CD4-positive, alpha-beta T cell treated with Interferon alpha-2 for 1 hour (primary cell): ENCODE measurements at places on chromosomes 16 and 17.

DNA sequence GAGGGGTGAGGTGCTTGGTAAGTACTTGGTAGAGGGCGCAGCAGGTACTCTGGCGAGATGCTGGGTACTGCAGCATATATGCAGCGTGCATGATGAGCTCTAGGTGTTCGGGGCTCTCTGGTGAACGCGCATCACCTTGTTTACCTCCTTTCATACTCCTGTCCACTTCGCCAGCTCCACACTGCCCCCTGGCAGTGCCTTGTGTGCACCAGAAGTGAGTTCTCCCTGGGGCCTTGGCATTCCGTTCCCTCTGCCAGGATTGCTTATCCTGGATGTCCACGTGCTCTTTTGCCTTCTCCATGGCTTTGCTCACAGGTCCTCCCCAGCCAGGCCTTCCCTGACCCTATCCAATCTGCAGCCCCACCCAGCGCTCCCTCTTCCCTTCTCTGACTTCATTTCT lies 154.2 kb downstream of the MRM1 start:
- DNase-seq, result peak; percentile 5

GRCh38 chr16:53053967-53054669 lies 673 bp upstream of the CHD9 start:
- no peak for DNase-seq

GRCh38 chr16:46482895-46483294 lies 138.3 kb downstream of the SHCBP1 start:
- no peak for DNase-seq

DNA sequence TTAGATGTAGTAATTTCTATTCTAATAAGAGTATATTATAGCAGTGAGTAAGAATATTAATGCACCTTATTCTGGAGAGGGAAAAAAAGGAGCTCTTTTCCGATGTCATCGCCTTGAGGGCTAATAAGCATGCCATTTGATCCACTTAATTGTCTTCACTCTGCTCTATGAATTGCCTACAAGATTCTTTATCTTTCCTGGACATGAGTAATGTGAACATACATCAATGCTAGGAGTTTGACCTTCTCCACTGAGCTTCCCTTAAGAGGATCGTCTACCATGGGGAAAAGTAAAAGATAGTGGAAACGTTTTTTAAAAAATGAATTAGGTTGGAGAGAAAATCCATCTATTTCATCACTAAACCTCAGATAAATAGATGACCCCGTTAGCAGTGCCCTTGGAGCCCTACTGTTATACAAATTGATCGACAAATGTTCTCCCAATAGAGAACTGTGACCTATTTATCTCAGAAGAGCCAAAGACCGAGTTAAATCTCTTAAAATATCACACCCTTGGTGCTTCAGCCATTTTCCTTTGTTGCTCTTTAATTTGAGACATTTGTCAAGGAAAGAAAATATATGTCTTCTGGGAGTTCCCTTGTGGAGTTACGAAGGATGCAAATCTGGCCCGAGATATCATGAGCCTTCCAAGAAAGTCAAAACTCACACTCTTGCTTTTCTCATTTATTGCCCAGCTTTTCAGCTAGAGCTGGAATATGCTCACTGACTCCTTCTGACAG lies 898.5 kb downstream of the KCNJ2 start:
- no peak for DNase-seq

DNA sequence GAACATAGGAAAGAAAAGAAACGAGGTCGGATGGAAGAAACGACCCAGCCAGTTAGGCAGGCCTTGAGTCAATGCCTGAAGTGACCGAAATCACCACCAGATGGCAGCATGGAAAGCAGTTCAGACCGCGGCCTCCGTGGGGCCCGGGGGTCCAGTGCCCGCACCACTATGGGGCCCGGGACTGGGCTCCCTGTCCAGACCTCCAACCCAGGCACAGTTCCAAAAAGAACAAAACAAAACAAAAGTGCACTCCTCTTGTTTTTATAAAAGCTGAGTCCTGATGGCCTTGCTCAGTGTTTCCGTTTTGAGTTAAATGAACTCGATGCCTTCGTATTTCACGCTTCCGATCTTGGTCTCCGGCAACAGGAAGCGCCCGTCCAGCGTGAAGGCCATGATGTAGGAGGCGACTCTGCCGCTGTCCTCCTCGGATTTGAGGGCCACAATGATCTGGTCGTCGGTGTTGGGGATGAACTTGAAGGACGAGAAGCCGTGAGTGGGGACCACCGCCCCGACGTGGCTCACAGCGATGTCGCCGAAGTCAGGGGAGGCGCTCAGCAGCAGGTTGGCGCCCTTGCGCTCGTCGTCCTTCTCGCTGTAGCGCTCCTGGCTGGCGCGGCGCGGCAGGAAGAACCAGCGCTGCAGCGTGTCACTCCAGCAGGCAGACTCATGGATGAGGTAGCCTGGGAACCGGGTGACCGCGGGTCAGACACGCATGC lies 13.7 kb upstream of the LGALS3BP start:
- DNase-seq, result peak; percentile 48

DNA sequence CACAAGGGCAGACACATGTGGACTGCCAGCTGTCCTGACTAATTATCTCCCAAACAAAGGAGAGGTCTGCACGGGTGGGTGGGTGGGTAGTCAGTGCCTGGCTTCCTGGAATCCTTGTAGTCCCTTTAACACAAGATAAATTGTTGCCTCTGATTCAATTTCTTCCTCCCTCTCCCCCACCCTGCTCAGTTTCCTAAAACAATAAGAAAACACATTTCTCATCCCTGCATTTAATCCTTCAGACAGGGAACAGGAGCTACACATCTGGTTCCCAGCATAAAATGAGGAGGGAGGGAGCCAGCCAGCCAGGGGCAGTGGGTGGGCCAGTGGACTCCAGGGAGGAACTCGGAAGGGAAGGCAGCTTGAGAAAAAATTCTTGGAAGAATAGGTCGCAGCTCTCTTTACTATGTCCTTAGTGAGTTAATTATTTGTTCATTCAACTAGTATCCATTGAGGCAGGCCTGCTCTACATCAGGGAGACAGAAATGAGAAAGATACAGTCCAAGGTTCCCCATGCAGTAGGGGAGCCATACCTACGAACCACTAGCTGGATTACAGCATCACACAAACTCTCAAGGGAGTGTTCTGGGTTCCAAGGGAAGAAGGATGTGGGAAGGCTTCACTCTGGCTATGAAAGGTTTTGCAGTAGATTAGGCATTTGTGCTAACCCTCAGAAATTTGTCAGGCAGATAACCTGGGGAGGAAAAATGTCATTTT lies 58.3 kb downstream of the CCT6B start:
- no peak for DNase-seq

DNA sequence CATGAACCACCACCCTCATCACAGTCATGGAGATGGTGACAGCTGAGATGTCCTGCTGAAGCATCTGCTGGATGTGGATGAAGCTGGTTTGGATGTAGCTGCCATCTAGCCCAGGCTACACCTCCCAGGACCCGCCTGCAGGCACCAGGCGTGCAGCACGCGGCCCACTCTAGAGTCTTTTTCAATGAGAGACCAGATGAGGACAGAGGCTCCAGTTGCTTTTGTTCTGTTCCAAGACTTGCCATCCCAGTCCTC lies 102.1 kb downstream of the ZNF778 start:
- DNase-seq, result no peak

DNA sequence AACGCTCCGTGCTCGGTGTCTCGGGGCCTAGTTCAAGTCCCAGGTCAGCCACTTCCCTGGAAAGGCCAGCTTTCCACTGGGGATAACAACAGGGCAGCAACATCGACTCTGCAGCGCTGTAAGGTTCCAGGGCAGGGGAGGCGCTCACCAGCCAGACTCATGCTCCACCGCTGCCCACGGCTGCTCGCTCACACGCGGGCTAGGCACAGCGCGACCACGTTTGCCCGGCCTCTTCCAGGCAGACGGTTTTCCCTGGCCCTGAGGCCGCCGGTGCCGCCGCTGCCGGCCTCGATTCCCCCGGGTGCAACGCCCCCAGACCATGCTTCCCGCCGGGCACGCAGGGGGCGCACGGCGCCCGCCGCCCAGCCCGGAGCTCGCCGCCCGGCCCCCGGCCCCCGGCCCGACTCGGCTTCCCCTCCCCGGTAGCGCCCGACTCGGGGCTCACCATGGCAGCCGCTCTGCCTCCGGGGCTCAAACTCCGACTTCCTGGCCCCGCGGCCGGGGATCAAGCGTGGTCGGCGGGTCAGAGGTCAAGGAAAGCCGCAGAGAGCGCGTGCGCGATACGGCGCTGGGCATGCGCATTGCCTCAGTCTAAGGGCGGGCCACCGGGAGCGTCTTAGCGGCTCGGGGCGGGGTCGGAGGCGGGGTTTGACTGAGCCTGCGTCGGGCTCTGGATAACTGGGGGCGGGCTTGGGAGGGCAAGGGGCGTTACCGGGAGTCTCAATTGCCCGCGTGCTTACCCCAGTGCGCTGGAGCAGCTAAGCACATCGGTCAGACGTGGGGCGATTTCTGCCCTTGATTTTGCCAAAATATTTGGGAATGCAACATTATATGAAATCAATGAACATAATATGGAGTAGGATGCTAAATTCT lies at the start of gene PAM16:
Gene PAM16 (minus strand): TSS at position 535 of the 873 bp plus-strand sequence. CDS start 87 bp downstream, at position 448.
- peak; percentile 98 for DNase-seq

DNA sequence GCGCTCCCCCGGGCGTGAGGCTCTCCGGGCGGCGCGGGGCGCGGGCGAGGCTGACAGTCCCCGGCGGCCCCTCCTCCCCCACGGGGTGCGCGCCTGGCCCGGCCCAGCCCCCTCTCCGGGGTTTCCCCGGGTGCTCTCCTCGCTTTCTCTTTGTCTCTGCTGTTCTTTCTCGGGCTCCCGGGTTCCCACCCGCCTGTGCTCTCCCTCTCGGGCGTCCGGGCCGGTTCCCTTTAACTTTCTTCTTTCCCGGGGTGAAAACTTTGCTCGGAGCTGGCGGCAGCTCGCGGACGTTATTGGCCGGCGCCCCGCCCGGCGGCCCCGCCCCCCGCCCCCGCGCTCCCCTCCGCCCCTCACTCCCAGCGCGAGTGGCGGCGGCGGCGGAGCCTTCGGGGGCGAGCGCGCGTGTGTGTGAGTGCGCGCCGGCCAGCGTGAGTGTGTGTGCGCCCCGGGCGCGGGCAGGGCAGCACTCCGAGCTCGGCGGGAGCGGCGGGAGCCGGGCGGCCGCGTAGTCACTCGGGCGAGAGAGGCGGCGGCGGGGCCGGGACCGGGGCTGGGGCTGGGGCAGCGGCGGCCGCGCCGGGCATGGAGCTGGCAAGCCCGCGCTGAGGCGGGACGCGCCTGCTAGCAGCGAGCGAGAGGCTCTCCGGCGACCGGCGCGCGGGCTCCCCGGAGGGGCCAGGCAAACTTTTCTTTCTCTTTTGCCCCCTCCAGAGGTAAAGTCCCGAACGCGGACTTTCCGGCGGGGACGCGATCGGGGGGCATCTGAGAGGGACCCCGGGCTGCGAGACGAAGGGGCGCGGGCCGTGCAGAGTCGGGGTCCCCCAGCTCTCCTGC lies at the start of gene NTN1:
Gene NTN1 (plus strand): TSS at position 353 of the 834 bp plus-strand sequence. CDS start 864 bp downstream, outside the sequence.
- peak; percentile 54 for DNase-seq

DNA sequence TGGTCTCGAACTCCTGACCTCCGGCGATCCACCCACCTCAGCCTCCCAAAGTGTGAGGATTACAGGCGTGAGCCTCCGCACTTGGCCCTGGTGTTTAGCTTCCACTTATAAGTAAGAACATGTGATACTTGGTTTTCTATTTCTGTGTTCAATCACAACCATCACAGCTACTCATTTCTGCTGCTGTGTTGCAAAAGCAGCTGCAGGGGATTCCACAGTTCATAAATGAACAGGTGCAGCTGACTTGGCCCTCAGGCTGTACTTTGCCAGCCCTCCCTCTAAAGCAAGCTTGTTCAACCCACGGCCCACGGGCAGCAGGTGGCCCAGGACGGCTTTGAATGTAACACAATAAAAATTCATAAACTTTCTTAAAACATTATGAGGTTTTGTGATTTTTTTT lies 79.2 kb downstream of the SLC39A11 start:
- DNase-seq, result no peak

- DNase-seq, result no peak
Measured at GRCh38 chr17:59627770-59628171, 8.1 kb downstream of the CLTC start.

- DNase-seq, result no peak
Measured at GRCh38 chr17:1985686-1986085, 39.4 kb downstream of the RTN4RL1 start.

- peak; percentile 60 for DNase-seq
Measured at GRCh38 chr17:82267575-82268379, 5.7 kb downstream of the CSNK1D start.

GRCh38 chr17:19670908-19671307 lies 22.4 kb downstream of the ALDH3A2 start:
- no peak for DNase-seq

GRCh38 chr16:11225677-11226549 lies 30.1 kb downstream of the SOCS1 start:
- no peak for DNase-seq

DNA sequence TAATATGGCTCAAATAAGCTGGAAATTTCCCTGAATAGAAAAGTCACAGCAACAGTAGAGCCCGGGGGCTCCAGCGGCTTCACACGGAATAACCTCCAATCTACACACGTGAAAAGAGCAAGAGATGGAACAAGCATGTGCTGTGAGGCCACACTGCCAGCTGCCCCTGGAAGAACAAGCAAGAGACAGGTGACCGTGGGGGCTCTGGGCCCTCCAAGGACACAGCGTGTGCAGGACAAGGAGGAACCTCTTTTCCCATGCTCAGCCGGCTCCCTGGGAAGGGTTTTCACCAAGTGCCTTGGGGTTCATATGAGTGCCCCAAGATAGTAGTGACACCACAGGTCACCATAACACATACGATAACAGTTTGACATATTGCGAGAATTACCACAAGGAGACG lies 110.2 kb upstream of the ZNF750 start:
- no peak for DNase-seq

DNA sequence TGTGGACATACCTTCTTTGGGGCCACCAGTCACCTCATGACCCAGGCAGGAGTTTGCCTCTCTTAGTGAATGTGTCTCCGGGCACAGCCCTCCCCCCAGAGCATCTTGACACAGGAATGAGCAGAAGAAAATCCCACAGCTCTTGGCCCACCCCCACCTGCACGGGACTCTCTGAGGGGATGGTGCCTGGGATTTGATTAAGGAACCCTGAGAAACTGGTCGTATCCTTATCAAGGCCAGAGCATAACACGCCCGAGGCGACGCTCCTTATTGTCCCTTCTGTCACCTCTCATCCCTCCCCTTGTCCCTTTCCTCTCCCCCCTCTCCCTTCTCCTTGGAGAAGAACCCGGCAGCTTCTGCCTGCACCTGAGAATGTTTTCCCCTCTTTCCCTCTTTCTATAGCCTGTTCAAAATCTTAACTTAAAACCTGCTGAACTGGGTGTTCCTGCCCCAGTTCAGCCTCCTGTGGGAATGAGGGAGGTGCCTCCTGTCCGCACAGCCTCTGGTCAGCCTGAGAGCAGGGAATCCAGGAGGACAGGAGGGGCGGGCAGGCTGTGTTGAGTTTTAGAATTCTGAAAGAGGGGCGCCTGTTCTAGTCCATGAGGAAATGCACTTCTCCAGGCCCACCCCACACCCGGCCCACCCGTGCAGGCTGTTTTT lies 140.7 kb upstream of the PLCG2 start:
- no peak for DNase-seq
